ENCODE measurements at places on chromosomes 3 and 15. TPM values are rescaled to one million over a fixed set of nuclear protein-coding genes. Genes with fewer than 3 reads are reported as not detected.

DNA sequence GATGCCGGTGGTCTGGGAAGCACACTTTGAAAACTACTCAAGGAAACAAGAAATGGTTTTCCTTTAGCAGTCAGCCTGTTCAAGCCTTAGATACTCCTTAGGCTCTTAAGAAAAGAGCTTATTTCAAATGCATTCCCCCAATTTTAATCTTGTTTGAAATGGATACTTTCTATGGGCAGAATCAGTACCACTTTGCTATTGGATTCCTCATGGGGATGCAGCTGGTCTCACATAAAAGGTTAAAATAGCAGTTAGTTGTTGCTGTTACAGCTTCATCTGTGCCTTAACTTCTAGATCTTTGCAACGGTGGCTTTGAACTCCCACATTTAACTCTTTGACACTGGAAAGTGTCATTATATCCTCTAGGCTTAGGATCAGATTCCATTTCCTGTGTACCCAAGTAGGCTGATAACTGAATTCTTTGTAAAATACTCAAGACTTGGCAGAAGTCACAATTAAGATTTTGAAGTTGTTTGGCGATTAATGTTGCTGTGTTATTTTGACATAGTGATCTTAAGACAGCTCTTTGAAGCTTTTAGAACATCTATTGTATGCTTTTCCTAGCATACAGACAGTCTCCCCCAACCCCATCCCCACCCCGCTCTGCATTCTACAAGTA lies 2.2 kb downstream of the THBS1 start:
- H3K4me1 ChIP-seq = peaks cover 19% of the 10 kb centered on the region
- DNase-seq = no peak
- H3K27me3 ChIP-seq = peaks cover 12% of the 10 kb centered on the region
- H3K36me3 ChIP-seq = no peaks in the 10 kb centered on the region
- no peak overlapping the region for H3K4me3 ChIP-seq

- H3K27me3 ChIP-seq = peaks cover 8% of the 10 kb centered on the region
- H3K27ac ChIP-seq = peak overlapping the region; percentile 64
- DNase-seq = peak; percentile 87
- H3K4me3 ChIP-seq = peak overlapping the region; percentile 49
- peaks cover 21% of the 10 kb centered on the region for H3K4me1 ChIP-seq
Measured at GRCh38 chr3:182682263-182683241, 110.8 kb upstream of the ATP11B start.

- H3K27me3 ChIP-seq = no peaks in the 10 kb centered on the region
- DNase-seq = no peak
- H3K36me3 ChIP-seq = no peaks in the 10 kb centered on the region
- H3K4me1 ChIP-seq = no peaks in the 10 kb centered on the region
- H3K4me3 ChIP-seq = no peak overlapping the region
Measured at GRCh38 chr15:31752065-31752762, 278.1 kb upstream of the CHRNA7 start.

GRCh38 chr3:74173090-74173489 lies 441.4 kb downstream of the CNTN3 start:
- H3K27me3 ChIP-seq = no peaks in the 10 kb centered on the region
- H3K36me3 ChIP-seq = no peaks in the 10 kb centered on the region
- no peak overlapping the region for H3K4me3 ChIP-seq
- no peak for DNase-seq
- no peak overlapping the region for H3K27ac ChIP-seq

DNA sequence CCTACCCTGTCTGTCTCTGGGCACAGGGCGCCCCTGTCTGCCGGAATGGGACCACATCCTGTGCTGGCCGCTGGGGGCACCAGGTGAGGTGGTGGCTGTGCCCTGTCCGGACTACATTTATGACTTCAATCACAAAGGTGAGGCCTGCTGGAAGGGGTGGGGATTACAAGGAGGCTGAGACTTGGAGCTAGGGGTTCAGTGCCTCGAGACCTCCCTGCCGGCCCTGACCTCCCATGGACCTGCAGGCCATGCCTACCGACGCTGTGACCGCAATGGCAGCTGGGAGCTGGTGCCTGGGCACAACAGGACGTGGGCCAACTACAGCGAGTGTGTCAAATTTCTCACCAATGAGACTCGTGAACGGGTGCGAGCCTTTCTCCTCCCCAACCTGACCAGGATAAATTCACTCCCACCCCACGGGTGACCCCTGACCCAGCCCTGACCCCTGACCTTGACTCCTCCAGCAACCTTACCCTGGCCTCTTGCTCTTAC lies 20.4 kb downstream of the PTH1R start:
- no peak for DNase-seq
- H3K4me3 ChIP-seq = no peak overlapping the region
- H3K27ac ChIP-seq = no peak overlapping the region
- peaks cover 6% of the 10 kb centered on the region for H3K4me1 ChIP-seq
- H3K27me3 ChIP-seq = peaks cover 52% of the 10 kb centered on the region

- peaks cover 4% of the 10 kb centered on the region for H3K4me1 ChIP-seq
- H3K36me3 ChIP-seq = no peaks in the 10 kb centered on the region
- no peak overlapping the region for H3K4me3 ChIP-seq
- H3K27ac ChIP-seq = no peak overlapping the region
- H3K27me3 ChIP-seq = no peaks in the 10 kb centered on the region
Measured at GRCh38 chr3:31159331-31160039, 265.0 kb upstream of the GADL1 start.

- H3K4me1 ChIP-seq = no peaks in the 10 kb centered on the region
- no peak overlapping the region for H3K4me3 ChIP-seq
- H3K36me3 ChIP-seq = no peaks in the 10 kb centered on the region
- no peak for DNase-seq
Measured at GRCh38 chr3:192831111-192831644, 86.5 kb downstream of the MB21D2 start.

- H3K27ac ChIP-seq = no peak overlapping the region
- H3K4me3 ChIP-seq = no peak overlapping the region
- H3K36me3 ChIP-seq = no peaks in the 10 kb centered on the region
- H3K27me3 ChIP-seq = no peaks in the 10 kb centered on the region
- DNase-seq = no peak
- no peaks in the 10 kb centered on the region for H3K4me1 ChIP-seq
Measured at GRCh38 chr3:58948018-58948417, 101.8 kb downstream of the CFAP20DC start.

GRCh38 chr3:155690921-155691320 lies 54.0 kb downstream of the PLCH1 start:
- peaks cover 13% of the 10 kb centered on the region for H3K4me1 ChIP-seq
- no peak for DNase-seq
- no peak overlapping the region for H3K4me3 ChIP-seq
- peaks cover 7% of the 10 kb centered on the region for H3K36me3 ChIP-seq
- no peaks in the 10 kb centered on the region for H3K27me3 ChIP-seq
- H3K27ac ChIP-seq = no peak overlapping the region

GRCh38 chr15:62464705-62465104 lies 299.6 kb upstream of the C2CD4B start:
- no peak overlapping the region for H3K27ac ChIP-seq
- H3K4me3 ChIP-seq = no peak overlapping the region
- no peaks in the 10 kb centered on the region for H3K36me3 ChIP-seq
- peaks cover 24% of the 10 kb centered on the region for H3K4me1 ChIP-seq
- no peak for DNase-seq

DNA sequence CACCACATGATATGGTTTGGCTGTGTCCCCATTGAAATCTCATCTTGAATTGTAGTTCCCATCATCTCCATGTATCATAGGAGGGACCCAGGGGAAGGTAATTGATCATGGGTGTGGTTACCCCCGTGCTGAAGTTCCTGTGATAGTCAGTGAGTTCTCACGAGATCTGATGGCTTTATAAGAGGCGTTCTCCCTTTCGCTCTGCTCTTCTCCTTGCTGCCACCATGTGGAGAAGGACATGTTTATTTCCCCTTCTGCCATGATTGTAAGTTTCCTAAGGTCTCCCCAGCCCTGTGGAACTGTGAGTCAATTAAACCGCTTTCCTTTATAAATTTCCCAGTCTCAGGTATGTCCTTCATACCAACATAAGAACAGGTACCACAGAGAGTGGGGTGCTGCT lies 21.9 kb downstream of the OSTN start:
- H3K27me3 ChIP-seq = no peaks in the 10 kb centered on the region
- H3K4me3 ChIP-seq = no peak overlapping the region
- no peak overlapping the region for H3K27ac ChIP-seq
- no peaks in the 10 kb centered on the region for H3K4me1 ChIP-seq
- peak; percentile 19 for DNase-seq

GRCh38 chr3:135731546-135731945 lies 234.0 kb upstream of the PPP2R3A start:
- H3K27me3 ChIP-seq = no peaks in the 10 kb centered on the region
- H3K27ac ChIP-seq = no peak overlapping the region
- DNase-seq = no peak
- no peak overlapping the region for H3K4me3 ChIP-seq
- no peaks in the 10 kb centered on the region for H3K36me3 ChIP-seq
- no peaks in the 10 kb centered on the region for H3K4me1 ChIP-seq

DNA sequence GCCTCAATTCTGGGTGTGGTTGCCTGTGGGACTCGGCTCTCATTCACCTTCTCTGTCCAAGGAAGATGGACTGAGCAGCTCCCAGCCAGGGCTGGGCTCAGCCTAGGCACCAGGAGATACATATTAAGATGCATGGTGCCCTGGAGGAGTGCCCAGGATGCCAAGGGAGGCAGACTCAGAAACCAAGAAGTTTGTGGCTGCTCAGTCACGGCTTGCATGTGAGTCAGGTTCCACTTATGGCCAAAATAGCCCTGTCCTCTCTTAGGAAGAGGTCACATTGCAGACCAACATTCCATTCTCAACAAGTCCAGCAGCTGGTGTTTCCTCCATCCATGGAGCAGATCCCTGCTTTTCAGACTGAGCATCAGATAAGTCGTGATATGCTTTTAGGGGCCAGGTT lies 21.8 kb downstream of the CDCP1 start:
- no peak overlapping the region for H3K27ac ChIP-seq
- no peak for DNase-seq
- no peak overlapping the region for H3K4me3 ChIP-seq
- no peaks in the 10 kb centered on the region for H3K27me3 ChIP-seq
- no peaks in the 10 kb centered on the region for H3K4me1 ChIP-seq

- H3K27ac ChIP-seq = no peak overlapping the region
- DNase-seq = no peak
- H3K4me1 ChIP-seq = peaks cover 17% of the 10 kb centered on the region
Measured at GRCh38 chr15:75049392-75049791, 26.0 kb downstream of the PPCDC start.

THAP10 gene
- total RNA-seq = 8.0 TPM

AMOTL2 gene
- 62.9 TPM for total RNA-seq

OCA2 gene
- total RNA-seq = 1.0 TPM

Data from neural progenitor cell (in vitro differentiated cells).